NCI-H2029 treated with DMSO at 0.1 percent for 48 hours (cell line): ENCODE measurements at places on chromosomes 16 and 17.

- no peak for DNase-seq
Measured at GRCh38 chr16:15494236-15494635, 59.8 kb downstream of the BMERB1 start.

DNA sequence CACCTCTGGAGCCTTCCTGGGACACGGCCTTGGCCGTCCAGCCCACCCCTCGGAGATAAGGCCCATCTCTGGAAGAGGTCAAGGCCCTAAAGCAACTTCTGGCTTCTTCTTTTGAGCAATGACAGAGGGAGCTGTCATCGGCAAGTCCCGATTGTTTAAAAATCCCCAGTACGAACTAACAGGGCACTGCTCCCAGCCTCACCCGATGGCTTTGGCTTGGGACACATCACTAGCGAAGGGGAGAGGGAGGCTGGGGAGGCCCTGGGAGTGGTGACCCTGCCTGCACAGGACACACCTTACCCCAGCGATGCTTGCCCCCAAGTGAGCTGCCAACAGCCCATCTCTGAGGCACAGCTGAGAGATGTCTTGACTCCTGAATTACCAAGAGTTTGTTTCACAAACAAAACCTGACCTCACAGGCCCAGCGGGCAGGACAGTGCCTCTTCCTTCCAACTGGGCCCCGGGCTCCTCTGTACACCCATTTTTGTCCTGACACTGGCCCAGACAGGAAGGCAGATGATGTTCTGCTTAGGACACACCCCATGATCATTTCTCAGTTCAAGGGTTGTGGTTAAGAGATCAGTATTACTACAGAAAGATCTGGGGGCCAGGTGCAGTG, 4.8 kb downstream of the SYNGR2 start:
- DNase-seq, result no peak

DNA sequence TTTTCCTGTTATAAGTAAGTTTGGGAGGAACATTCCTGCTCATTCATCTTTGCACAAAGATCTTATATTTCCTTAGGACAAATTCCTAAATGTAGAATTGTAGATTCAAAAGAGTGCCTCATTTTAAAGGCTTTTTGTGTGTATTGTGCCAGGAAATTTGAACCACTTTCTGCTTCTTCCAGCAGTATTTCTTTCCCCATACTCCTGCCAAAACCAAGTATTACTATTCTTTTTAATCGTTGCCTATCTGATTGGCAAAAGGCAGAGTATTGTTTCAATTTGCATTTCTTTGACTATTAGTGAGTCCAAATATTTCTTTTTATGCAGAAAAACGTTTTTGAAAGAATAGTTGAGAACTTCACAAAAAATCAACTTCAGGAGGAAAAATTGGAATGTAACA, 9.3 kb downstream of the ANKS4B start:
- DNase-seq, result no peak

DNA sequence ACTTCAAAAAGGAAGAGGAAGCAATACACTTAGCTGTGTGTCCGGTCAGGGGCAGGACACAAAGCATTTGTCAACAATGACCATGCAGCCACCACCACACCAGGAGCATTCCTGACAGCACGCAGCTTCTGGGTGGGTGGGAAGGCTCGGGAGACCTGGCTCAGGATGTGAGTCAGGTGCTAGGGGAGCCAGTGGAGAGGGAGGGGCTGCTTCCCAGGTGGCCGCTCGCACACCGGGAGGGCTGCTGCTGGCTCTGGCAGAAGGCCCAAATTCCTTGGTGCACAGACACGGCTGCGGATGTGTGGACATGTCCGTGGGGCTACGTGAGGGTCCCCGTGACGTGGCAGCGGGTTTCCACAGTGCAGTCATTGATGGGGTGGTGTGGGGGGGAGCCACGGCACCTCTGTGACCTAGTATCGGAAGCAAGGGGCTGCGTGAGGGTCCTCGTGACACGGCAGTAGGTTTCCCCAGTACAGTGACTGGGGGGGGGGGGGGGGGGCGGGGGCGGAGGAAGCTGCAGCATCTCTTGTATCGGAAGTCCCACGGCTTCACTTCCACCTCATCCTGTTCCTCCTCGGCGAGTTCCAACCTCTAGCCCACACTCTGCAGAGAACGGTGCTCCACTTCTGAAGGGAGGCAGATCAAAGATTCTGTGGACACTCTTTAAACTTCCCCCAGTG, 112.8 kb downstream of the ZNF778 start:
- no peak for DNase-seq

DNA sequence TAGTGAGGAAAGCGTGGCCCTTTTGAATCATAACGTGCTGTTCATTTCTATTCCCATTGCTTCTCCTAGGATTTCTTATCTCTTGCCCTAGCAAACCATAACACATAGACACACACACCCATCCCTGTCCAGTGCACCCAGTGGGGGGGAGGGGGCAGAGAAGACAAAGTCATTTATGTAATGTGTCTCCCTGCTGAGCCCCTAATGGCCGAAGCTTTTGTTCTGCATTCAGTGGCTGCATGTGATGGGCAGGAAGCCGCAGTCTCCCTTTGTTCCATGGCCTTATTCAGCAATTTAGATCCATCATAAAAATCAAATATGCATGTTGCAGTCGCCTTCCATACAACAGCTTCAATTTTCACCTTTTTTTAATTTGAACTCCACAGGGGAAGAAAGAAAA, 325.4 kb downstream of the ZFHX3 start:
- DNase-seq, result no peak

GRCh38 chr16:69436896-69437295, 12.5 kb downstream of the CYB5B start:
- DNase-seq, result no peak

DNA sequence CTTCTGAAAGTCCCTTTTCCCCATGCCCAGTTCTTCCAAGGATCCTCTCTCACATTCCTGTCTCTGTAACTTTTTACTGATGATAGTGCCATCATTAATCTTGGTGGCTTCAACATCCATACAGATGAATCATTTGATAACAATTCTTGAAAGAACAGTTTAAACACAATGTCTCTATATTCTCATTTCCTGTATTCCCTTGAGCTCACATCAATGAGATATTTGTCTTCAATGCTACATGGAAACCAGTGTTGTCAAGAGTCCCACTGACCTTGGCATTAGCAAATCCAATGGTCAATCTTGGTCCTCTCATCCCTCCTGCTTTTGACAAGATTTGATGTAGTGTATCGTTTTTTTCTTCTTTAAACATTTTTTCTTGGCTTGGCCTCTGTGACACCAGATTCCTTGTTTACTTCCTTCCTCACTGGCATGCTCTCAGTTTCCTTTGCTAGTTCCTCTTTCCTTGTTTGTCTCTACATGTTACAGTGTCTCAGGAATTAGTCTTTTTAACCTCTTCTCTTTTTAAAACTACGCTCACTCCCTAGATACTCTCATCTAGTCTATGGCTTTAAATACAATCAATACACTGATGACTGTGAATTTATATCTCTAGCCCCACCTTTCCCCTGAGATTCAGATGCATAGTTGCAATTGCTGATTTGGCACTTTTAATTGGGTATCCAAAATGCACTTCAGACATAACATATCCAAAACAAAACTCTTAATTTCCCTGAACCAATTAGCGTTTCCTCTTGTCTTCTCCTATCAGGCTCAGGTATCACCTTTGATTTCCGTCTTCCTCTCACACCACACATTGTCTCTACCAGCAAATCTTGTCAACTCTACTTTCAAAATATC, 134.0 kb downstream of the MYO1D start:
- DNase-seq, result no peak

GRCh38 chr17:58525239-58525638, 10.8 kb upstream of the MTMR4 start:
- no peak for DNase-seq

DNA sequence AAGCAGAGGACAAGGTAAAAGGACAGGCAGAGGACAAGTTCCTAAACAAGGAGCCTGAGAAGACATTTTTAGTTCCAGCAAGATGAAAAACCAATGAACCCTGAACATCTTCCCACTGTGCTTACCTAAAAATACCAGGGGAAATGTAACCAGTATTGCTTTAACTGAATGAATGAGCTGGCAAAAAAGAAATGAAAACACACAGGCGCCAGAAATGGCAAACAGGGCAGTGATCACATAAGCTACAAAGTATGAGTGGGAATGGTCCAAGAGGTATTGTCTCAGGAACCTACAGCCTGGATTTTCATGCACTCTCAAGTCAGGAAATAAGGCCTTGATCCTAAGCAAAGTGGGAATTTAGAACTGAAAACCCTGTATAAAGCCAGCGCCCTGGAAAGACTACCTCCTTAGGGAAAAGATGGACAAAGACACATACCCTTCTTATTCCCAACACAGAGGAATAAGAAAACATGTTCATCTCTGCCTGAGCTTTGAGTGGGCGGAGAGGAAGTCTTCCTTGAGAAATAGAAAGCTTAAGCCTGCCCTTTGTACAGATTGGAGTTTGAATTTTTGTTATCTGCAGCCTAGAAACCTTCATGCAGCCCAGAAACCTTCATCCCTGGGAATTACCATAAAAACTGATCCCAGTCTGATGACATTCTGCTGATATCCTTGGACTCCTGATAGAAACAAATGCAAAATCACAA, 2.1 kb downstream of the CMTM2 start:
- DNase-seq, result no peak

GRCh38 chr17:48416971-48417370, 13.0 kb downstream of the SKAP1 start:
- no peak for DNase-seq

- DNase-seq, result peak; percentile 7
Measured at GRCh38 chr16:66842765-66843164, 1.4 kb upstream of the CA7 start.

DNA sequence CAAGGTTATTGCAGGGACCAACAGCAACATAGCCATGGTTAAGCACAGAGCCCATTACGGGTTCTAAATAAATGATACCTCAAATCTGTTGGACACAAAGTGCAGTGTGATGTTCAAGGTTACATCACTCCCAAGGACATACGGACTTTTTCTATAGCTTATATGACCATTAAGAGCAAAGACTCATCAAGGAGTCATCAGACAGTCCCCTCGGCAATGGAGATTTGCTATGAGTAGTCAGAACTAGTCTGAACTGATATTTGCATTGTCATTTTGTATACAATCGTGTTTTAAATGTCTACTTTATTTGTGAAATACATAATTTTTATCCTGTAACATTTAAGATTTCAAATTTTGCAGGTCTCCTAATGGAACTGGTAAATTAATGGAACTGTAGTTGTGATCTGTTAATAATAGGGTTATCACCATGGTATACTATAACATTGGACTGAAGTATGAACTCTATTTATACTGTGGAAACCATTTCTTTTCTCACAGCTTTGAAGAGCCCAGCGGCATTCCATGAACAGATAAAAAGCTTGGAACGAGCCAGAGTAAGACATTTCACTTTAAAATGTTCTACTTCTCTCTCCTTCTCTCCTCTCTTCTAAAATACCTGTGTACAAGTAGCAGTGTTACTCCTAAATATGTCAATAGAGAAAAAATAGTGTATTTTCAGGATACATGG, 140.9 kb downstream of the MRTFB start:
- DNase-seq, result no peak

GRCh38 chr17:56676810-56677209, 83.3 kb downstream of the NOG start:
- DNase-seq, result no peak

DNA sequence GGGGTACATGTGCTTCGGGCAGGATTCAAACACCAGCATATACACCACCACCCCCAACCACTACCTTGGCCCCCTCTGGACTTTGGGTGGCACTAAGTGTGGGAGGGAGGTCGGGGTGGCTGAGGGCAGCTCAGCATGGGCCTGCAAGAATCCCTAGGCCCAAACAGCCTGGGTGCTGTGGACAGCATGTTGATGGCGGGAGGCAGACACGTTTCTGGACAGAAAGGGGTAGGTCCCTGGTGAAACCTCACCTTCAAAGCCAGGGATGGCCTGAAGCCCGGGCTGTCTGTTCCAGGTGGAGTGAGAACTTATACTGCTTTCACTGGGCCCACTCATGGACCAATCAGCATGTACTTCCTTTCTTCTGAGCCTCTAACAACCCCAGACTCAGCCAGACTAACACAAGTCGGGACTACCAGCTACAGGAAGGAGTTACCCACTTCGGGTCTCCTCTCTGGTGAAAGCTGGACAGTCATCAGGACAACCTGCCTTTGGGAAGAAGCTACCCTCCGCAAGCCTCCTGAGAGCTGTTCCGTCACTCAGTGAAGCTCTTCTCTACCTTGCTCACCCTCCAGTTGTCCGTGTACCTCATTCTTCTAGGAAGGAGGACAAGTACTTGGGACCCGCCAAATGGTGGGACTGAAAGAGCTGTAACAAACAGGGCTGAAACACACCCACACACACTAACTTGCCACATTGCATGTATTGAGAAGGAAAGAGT, 203.0 kb downstream of the CPPED1 start:
- no peak for DNase-seq

DNA sequence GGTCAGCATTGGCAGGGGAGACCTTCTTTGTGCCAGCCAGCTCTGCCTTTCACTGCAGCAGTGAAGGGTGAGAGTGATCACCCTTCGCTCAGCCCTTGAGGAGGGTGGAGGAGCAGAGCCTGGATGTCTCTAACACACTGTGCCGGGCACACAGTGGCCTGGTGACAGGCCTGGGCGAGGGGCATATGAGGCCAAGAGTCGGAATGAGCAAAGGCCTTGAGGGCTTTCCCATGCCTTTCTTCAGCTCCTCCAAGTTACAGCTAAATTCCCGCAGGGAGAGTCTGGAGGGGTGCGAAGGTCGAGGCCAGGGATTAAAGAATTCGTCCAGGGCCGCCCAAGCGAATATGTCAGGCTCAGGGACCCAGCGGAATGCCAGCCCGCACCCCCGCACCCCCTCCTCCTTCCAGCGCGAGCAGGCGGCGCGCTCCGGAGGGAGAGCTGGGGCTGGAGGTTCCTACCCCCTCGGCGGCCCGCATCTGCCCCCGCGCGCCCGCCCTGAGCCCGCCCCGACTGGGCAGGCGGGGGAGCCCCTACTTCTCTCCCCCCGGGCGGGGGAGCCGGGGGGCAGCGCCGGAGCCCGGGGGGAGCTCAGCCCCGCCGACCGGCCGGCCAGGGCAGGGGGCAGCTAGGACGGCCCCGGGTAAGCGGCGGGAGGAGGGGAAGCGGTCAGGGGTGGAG, at the start of gene RASL10B:
RASL10B (plus strand) TSS at position 401 of the 678 bp plus-strand sequence. CDS start 3,546 bp downstream, outside the sequence.
- DNase-seq, result no peak

DNA sequence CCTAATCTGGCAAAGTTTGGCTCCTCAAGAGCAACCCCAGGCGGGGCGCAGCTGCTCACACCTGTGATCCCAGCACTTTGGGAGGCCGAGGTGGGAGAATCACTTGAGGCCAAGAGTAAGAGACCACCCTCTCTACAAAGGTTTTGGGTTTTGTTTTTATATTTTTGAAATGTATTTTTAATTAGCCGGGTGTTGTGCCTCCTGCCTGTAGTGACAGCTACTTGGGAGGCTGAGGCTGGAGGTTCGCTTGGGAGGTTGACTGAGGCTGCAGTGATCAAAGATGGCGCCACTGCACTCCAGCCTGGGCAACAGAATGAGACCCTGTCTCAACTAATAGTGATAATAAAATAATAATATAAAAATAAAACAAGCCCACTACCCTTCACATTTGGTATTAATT, 756 bp upstream of the USP7 start:
- DNase-seq, result no peak

DNA sequence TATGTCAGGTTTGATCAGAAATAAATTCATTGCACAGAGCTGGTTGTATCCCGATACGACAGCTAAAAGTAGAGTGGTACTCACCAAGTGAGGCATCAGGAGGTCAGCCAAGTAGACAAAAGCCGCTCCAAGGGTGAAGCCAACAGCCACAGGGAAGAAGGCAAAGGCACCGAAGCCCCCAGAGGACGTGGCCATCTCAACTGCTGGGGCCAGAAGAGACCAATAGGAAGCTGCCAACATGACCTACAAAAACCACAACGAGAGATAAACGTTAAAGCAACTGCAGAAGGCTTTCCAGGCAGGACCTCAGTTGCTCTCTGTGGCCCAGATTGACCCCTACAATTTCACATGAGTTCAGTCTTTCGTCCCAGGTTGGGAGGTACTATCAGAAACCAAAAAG, 61.0 kb downstream of the SLC39A11 start:
- no peak for DNase-seq
